Endodermal cell (in vitro differentiated cells): ENCODE measurements at places on chromosomes 4 and X.

GRCh38 chrX:135435933-135436332 lies 14.2 kb downstream of the SMIM10L2A start:
- DNase-seq = no peak

DNA sequence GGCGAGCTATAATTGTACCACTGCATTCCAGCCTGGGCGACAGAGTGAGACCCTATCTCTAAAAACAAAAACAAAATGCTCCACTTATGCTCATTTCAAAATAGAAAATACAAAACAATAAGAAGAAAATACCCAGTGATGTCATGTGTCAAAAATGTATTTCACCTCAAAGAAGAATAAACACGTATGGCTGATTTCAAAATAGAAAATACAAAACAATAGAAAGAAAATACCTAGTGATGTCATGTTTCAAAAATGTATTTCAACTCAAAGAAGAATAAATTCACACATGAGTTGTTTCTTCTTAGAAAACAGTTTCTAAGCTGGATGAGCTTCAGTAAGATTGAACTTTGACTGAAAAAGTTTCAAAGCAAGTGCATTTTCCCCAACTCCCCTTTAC lies 20.3 kb upstream of the PDCL2 start:
- no peak for DNase-seq

DNA sequence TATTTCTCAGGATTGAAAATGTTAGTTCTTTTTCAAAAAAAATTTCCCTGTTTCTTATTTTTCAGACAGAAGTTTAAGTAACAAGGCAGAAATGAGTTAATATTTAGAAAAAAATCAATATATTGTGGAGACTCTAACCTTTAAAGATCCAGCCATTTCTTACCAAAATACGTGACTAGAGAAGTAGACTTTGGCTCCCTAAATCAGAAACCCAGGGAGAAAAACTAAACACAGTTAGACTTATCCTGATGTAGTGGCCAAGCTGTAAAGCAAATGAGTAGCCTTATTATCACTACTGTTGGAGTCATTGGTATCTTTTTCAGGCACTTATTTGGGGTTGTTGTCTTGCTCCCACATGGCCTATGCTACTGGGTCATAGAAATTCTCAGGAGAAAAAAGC lies 1556.4 kb upstream of the ADGRL3 start:
- no peak for DNase-seq

DNA sequence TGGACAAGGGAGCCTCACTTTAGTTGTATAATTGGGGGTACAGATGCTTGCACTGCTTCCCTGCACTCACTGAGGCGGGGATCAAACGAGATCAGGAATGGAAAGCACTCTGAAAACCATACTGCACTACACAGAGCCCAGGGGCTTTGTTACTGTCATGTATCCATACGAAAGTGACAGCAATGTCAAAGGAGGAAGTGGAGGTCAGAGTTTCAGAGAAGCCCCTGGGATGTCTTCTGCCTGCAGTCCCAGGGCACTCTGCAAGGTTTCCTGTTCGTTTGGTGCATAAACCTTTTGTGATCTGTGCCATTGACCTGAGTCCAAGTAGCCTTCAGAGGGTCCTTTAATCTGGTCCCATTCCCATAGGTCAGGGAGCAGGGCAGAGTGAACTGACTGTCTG lies 31.2 kb downstream of the RNF175 start:
- DNase-seq = no peak

DNA sequence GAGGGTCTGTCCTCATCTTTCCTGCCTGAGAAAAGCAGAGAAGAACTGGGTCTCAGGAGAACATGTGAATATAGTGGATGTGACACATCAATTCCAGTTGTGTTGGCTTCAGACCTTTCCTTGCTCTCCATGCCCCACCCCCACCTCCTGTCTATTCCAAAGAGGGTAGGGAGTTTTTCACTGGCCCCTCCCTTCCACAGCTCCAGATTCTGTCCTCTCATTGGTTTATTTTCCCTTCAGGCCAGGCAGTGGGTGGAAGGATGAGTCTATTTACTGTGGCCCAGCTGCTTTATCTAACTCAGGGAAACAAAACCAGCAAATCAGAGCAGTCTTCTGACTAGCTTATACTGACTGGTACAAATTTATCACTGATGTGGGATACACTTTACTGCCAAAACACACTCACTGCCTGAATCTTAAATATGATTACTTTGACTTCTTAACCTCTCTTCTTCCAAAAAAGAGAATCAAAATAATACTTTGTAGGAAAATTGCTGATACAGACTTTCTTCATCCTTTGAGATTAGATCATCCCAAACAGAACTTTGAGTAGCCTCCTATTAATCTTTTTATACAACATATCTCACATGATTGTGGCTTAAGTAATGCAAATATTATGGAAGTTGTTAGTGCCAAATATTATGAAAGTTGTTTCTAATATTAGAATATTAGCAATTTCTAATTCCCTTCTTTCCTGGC lies 221.2 kb downstream of the MID1 start:
- no peak for DNase-seq

DNA sequence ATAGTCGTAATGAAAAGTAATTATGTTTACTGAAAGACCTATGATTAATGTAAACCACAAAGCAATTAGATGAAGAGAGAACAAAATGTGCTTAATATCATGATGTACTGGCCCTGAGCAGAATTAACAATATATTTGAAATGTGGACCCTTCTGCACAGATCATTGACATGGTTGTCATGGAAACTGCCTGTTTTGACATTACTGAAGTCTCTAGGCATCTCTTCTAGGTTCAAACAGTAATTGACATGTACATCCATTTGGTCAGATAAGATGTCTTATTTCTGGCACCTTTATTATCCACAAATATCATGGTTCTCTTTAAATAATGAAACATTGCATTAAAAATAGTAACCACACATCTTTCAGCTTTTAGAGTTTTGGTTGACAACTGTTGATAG lies 251.7 kb upstream of the GNPDA2 start:
- DNase-seq = no peak

DNA sequence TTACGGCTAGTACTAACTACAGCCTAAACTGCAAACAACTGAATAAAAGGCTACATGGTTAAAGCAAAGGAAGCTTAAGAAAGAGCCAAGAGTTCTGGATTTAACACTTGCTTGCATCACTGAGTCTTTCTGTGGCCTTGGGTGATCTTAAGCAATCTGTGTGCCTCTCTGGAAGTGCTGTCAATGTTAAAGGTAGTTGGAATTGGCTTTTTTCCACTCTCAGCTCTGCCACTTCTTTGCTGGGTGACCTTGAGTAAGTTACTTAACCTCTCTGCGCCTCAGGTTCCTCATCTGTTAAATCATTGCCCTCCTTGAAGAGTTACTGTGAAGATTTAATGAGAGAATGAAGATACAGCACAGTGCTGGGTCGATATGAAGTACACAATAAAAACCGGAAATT lies 15.7 kb downstream of the SLC2A9 start:
- no peak for DNase-seq

- DNase-seq = no peak
Measured at GRCh38 chr4:173357939-173358338, 12.8 kb upstream of the SAP30 start.

DNA sequence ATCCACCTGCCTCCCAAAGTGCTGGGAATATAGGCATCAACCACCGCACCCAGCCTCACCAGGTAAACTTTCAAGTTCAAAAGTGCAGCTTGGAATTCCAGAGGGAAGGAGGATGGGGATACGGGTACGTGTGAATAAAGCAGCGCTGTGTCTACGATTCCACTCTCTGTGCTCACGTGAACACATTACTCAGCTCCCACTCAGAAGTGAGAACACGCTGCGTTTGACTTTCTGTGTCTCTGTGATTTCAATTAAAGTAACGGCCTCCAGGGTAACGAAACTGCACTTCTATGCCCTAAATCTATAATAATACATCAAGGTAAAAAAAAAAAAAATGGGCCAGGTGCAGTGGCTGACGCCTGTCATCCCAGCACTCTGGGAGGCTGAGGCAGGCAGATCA lies 8.4 kb upstream of the ASMT start:
- no peak for DNase-seq

- DNase-seq = no peak
Measured at GRCh38 chrX:30982467-30982866, 89.4 kb downstream of the FTHL17 start.

GRCh38 chrX:122440832-122441231 lies 743.2 kb upstream of the GRIA3 start:
- no peak for DNase-seq

- no peak for DNase-seq
Measured at GRCh38 chr4:63717384-63717783, 691.9 kb downstream of the TECRL start.
